ENCODE measurements at places on chromosomes 2 and 18. TPM values are rescaled to one million over a fixed set of nuclear protein-coding genes. Genes with fewer than 3 reads are reported as not detected.

GRCh38 chr18:6414723-6415417 is at the start of gene L3MBTL4:
L3MBTL4 (minus strand) TSS chr18:6414911; CDS start chr18:6311625, 103,286 bp downstream.
- DNase-seq, result peak; percentile 69
- peak within 1 kb of the TSS; percentile 2 for H3K4me3 ChIP-seq
- no peaks in the 10 kb centered on the region for H3K36me3 ChIP-seq

DNA sequence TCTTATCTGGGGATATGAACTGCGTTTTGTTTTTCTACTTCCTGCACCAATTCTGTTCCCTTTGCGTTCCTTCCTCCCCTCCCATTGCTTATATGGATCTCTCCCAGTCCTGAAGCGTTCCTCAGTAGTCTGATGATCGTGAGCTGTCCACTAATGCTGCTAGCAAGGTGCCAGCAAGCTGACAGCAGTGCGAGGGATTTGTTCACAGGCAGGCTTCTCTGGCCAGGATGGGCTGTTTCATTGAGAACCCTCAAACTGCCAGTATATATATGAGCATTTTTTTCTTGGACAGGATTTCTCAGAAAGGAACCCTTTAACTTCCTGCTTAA is 40.1 kb downstream of the GTF3C3 start:
- no peak overlapping the region for H3K4me3 ChIP-seq
- no peaks in the 10 kb centered on the region for H3K4me1 ChIP-seq
- no peaks in the 10 kb centered on the region for H3K27me3 ChIP-seq

GRCh38 chr2:40126006-40126405 is 325.9 kb downstream of the SLC8A1 start:
- no peaks in the 10 kb centered on the region for H3K27me3 ChIP-seq
- H3K4me1 ChIP-seq, result no peaks in the 10 kb centered on the region
- no peak overlapping the region for H3K27ac ChIP-seq
- H3K4me3 ChIP-seq, result no peak overlapping the region
- DNase-seq, result no peak

GRCh38 chr2:240972636-240973521 is 25.5 kb upstream of the SNED1 start:
- peaks cover 7% of the 10 kb centered on the region for H3K4me1 ChIP-seq
- peaks cover 7% of the 10 kb centered on the region for H3K27me3 ChIP-seq
- DNase-seq, result peak; percentile 1
- H3K4me3 ChIP-seq, result no peak overlapping the region
- no peak overlapping the region for H3K27ac ChIP-seq

The GALNT14 gene
- total RNA-seq, result not detected

GRCh38 chr2:130334026-130334425 is 8.7 kb upstream of the IMP4 start:
- H3K4me3 ChIP-seq, result no peak overlapping the region
- H3K27me3 ChIP-seq, result peaks cover 4% of the 10 kb centered on the region
- H3K4me1 ChIP-seq, result no peaks in the 10 kb centered on the region
- no peak for DNase-seq
- no peaks in the 10 kb centered on the region for H3K36me3 ChIP-seq

DNA sequence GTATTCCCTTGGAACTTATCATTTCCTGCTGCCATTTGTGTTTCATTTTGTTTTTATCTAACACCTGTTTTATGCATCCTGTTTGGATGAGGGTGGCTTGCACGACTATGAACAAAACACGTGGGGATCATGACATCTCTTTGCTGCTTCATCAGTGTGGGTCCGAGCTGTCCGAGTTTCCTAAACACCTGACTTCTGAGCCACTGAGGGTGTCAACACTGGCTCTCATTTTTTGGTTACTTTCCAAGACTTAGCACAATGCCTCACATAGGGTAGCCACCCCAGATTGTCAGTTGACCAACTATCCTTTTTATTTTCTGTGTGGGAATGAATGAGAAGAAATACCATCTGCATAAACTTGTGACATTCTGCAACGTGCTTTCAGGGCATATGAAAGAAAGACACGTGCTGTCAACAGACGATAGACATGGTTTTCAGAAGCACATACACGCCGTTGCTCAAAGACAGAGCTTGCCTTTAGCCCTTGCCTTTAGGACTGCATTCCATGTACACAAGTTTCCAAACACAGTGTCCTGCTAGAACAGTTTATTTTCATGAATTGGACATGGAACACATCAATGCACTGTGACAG is 166.7 kb downstream of the MYT1L start:
- no peaks in the 10 kb centered on the region for H3K27me3 ChIP-seq
- H3K4me3 ChIP-seq, result no peak overlapping the region
- no peak overlapping the region for H3K27ac ChIP-seq
- no peaks in the 10 kb centered on the region for H3K36me3 ChIP-seq
- no peaks in the 10 kb centered on the region for H3K4me1 ChIP-seq
- no peak for DNase-seq

GRCh38 chr2:215436705-215437565 is 1.1 kb upstream of the FN1 start:
- DNase-seq, result no peak
- peaks cover 26% of the 10 kb centered on the region for H3K27me3 ChIP-seq
- peaks cover 7% of the 10 kb centered on the region for H3K4me1 ChIP-seq
- peak overlapping the region; percentile 50 for H3K27ac ChIP-seq
- H3K36me3 ChIP-seq, result no peaks in the 10 kb centered on the region

The NAT8 gene
- not detected for total RNA-seq

- H3K27ac ChIP-seq, result no peak overlapping the region
- H3K27me3 ChIP-seq, result no peaks in the 10 kb centered on the region
- H3K36me3 ChIP-seq, result no peaks in the 10 kb centered on the region
- H3K4me3 ChIP-seq, result no peak overlapping the region
These were observed 80.5 kb downstream of the NFATC1 start for GRCh38 chr18:79476031-79476917.

The LYPD6B gene
- 0.54 TPM for total RNA-seq

The DAPL1 gene
- 59.3 TPM for total RNA-seq

GRCh38 chr2:234587341-234588053 is 90.6 kb upstream of the ARL4C start:
- no peaks in the 10 kb centered on the region for H3K27me3 ChIP-seq
- H3K4me3 ChIP-seq, result no peak overlapping the region
- DNase-seq, result no peak
- no peaks in the 10 kb centered on the region for H3K36me3 ChIP-seq
- no peaks in the 10 kb centered on the region for H3K4me1 ChIP-seq

The PHLPP1 gene
- total RNA-seq, result 37.3 TPM

Data from adrenal gland (tissue), 19 donors.